Cerebellum (tissue), 4 donors: ENCODE measurements at places on chromosomes 11 and 22.

GRCh38 chr22:32533265-32534111 lies 58.9 kb downstream of the FBXO7 start:
- no peak for DNase-seq

DNA sequence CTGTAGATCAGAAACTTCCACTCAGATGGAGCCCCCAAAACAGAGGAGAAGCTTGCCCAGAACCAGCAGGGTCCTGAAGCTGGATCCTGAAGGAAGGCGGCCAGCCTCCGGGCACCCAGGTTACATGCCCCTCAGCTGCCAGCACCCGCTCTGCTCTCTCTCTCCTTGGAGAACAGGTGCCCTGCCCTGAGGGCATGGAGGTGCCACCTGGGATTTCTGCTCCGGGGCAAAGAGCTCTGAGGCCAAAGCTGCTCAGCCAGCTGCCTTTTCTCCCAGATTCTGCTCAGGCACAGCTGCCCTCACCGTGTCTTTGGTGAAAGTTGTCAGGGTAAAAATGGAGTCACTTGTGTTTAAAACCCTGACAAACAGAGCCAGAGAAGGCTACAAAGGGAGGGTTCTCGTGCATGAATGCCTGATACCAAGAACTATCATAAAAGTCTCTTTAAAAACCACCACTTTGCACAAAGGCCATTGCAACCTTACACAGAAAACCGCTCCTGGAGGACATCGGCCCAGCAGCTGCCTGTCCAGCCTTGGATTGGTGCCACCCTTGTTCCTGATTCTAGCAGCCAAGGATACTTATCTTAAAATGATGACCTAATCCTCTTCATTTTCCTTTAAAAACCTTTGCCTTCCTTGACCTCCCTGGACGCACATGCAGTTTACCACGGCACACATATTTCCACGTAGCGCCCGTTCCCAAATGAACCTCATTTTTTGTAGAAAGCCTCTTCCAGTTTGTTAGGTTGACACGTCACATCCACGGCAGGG lies 140.0 kb downstream of the CACNA1I start:
- DNase-seq = no peak

GRCh38 chr22:36900880-36901279 lies 12.5 kb upstream of the CSF2RB start:
- DNase-seq = no peak

DNA sequence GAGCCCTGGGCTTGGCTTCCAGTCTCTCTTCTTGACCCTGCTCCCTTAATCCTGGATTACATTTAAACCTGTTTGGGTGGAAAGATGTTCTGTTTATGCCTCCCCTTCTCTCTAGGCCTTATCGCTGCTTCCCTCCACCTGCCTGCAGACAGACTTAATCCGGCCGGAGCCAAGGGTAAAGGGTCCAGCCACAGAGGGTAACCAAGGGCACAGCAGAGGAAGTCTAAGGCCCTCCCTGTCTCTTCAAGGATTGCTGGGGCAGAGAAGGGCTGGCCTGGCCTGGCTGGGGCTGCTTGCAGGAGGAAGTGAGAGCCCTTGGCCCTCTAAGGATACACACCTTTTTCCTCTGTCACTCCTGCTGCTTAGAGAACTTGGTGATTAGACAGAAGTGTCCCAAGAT lies 2.1 kb downstream of the GAL3ST3 start:
- DNase-seq = no peak

- peak; percentile 21 for DNase-seq
Observed at GRCh38 chr11:1921574-1922141, 2.2 kb downstream of the TNNT3 start.

GRCh38 chr11:119673759-119674336 lies 55.2 kb downstream of the NECTIN1 start:
- DNase-seq = no peak

- DNase-seq = no peak
Observed at GRCh38 chr11:15770798-15771414, 585.4 kb downstream of the SOX6 start.

DNA sequence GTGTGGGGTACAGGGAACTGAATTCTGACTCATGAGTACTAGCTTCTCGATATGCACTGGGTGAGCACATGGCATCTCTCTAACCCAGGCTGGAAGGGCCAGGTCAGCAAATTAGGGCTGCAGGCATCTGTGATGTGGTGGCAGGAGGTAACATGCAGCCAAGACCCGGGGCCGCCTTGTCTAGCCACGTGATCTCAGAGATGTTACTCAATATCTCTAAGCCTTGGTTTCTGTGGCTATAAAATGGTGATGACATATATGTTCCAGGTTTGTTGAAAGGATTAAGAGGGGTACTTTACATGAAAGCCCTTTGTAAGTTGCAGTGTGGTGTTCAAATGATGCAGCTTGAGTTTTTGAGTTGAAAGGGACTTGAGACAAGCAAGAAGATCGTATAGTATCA lies 3.2 kb downstream of the ST14 start:
- no peak for DNase-seq

GRCh38 chr11:35615921-35616900 lies 2.0 kb upstream of the FJX1 start:
- DNase-seq = peak; percentile 67

GRCh38 chr11:23134627-23135026 lies 274.4 kb upstream of the CCDC179 start:
- DNase-seq = no peak

- DNase-seq = peak; percentile 21
Observed at GRCh38 chr11:129291546-129291945, 84.1 kb upstream of the BARX2 start.
